ENCODE measurements at places on chromosomes 6 and 20. TPM values are rescaled to one million over a fixed set of nuclear protein-coding genes. Genes with fewer than 3 reads are reported as not detected.

DNA sequence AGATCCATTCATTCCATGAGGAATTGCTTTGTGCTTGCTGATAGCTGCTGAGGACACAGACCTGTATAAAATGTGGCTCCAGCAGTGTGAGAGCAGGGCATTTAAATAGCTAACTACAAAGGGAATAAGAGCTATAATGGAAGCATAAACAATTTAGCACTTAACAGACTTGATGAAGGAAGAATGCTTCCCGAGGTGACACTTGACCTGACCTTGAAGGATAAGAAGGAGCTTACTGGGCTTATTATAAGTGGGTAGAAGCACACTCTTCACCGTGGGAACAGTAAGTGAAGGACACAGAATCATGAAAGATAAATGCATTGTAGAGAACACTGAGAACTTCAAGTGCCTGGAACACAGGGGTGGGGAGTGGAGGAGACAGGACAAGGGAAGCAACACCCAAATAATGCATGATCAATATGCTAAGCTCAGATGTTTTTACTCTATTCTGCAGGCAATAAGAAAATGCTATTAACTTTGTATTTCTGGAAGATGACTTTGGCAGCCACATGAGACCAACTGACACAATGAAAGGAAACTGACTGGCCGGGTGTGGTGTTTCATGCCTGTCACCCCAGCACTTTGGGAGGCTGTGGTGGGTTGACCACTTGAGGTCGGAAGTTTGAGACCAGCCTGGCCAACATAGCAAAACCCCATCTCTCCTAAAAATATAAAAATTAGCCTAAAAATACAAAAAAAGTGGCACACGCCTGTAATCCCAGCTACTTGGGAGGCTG is 84.2 kb downstream of the EPB41L2 start:
- no peak for DNase-seq

DNA sequence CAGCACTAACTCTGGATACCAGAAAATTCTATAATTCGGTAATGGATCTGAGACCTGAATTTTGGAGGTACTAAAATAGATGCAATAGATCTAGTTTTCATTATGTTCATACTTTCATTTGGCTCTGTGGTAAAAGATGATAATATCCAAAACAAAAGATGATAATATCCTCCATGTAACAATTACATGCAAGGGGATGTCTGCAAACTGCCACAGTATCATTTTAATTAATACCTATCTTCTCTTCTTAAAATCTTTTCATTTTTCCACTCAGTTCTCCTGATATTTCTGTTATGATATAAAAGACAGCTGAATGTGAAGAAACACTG is 15.6 kb downstream of the BTN2A1 start:
- no peak for DNase-seq

- no peak for DNase-seq
Measured at GRCh38 chr6:128284128-128284527, 236.3 kb downstream of the PTPRK start.

DNA sequence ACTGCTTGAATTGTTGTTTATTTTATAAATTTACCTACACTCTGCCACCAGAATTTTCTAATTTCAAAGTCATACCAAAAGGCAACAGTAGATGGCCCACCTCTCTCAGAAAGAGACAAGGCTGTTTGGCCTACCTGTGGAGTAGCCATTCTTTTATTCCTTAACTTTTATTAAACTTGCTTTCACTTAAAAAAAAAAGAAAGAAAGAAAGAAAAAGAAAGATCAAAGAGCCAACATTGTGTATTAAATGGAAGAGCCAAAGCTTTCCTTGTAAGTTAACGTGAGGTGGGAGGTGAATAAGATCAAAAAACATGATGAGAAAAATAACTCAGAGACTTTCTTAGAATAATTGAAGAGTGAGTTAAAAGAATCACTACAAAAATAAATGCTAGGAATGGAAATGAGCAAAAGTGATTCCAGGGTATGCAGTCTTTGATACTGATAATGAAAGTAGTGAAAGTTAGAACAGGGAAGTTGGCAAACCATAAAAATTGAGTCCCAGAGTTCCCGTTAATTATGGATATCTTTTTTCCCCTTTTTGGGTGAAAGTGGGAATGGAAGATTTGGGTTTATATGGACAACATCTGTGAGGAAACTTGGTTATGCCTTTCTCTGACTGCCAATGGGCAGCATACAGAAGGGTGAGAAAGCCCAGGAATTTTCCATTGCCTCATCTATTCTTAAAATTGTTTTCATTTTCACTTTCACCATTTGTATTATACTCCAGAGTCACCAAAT is 35.9 kb upstream of the MYB start:
- no peak for DNase-seq

GRCh38 chr6:131065824-131066171 is 2.8 kb upstream of the EPB41L2 start:
- no peak for DNase-seq

DNA sequence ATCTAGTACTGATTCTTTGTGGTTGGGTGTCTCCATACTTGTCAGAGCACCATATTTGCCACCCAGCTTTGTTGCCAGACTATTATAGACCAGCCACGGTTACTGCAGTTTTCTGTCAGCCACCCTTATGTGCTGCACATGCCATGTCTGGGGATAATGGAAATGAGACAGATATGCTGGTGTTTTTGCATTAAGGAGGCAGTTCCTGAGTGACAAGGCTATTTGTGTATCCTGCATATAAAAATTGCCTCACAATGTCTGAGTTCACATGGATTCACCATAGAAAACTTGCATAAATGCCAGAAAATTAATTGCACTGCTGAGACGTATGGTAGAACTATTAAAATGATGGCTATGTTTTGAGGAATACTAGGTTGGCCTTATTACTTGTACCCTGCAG is 51.8 kb downstream of the NKAIN2 start:
- no peak for DNase-seq

DNA sequence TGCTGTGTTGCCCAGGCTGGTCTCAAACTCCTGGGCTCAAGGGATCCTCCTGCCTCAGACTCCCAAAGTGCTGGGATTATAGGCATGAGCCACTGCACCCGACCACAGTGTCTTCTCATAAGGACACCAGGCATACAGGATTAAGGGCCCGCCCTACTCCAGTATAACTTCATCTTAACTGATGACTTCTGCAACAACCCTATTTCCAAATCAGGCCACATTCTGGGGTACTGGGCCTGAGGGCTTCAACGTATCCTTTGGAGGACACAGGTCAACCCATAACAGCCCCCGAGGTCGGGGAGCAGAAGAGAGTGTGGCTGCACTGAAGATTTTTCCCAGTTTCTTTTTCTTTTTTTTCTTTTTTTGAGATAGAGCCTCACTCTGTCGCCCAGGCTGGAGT is 39.7 kb downstream of the SUN5 start:
- DNase-seq, result peak; percentile 29

- DNase-seq, result no peak
Measured at GRCh38 chr6:7438011-7438410, 48.4 kb downstream of the RIOK1 start.

- no peak for DNase-seq
Measured at GRCh38 chr20:20003031-20003954, 13.9 kb upstream of the NAA20 start.

DNA sequence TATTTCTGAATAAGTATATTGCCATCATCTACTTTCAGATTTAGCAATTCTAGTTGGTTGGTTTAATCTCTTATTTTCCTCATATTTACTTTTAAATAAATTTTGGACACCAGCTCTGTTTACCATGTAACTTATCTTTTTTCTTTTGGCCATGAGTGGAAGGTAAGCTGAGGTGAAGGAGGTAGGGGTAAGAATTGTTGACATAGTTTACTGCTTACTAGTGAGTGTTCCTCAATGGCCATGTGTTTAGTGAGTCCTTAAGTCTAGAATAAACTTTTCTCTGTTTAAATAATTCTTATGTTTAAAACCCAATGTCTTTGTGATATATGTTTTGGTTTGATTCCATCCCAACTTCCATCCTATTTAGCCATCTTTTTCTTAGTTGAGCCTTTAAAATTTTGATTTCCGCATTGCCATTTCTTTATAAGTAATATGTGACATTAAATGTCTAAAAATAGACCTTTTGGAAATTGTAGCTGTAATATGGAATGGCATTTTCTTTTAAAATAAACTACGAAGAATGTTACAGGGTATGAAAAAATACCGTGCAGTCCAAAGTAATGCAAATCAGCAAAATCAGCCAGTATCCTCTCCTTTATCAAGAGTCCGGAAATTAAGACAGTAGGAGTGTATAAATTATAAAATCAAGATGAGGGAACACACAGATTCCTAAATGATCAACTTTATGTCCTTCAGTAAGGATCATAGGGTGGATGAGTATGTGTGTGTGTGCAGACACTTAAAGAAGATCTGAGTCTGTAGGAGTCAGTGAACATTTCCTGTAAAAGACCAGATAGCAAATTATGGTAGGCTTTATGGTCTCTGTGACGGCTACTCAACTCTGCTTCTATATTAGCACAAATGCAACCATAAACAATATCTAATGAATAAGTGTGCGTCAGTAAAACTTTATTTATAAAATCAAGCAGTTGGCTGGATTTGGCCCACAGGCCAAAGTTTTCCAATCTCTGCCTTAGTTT is 10.3 kb downstream of the STXBP5 start:
- no peak for DNase-seq

GRCh38 chr6:105810105-105810921 is 275.8 kb upstream of the PRDM1 start:
- no peak for DNase-seq

GRCh38 chr6:106772270-106773142 is 143.1 kb downstream of the QRSL1 start:
- DNase-seq, result no peak

DNA sequence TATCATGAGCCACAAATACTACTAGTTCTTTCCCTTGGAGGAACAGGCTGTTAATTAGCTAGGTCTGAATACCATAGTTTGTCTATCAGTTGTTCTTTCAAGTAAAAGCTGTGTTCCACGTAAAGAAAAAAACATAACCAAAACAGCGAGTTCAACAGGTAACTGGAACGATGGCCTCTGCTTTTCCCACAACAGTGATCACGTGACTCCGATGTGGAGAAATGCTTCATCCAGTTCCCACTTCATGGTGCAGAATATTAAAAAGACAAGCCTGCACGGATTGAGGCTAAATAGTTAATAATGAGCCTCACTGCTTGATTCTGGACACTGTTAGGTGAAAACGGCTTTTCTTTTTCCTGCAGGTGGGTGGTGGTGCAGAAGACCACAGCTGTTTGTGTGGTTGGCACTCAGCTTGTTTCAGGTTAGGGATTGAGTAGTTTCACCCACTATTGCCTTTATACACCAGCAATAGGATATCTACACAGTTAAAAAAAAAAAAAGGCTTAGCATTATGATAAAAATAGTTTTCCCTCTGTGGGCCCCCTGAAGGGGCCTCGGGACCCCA is 88.1 kb downstream of the DACT2 start:
- no peak for DNase-seq

DNA sequence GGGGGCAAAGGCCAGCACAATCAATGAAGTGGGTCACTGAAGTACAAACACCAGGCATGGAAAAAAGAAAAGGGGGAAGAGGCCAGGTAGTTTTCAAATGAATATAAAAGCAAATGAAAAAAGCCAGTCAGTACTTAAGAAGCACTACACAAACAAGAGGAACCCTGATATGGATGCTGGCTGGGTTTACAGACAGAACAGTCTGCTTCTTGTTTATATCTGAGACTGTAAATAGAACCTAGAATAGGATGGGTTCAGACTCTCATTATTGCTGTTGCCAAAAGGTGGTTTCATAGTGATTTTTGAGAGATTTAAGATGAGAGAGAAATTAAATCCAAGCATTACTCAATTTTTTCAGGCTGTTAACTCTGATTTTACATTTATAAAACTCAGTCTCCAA is 24.1 kb downstream of the USP45 start:
- no peak for DNase-seq

DNA sequence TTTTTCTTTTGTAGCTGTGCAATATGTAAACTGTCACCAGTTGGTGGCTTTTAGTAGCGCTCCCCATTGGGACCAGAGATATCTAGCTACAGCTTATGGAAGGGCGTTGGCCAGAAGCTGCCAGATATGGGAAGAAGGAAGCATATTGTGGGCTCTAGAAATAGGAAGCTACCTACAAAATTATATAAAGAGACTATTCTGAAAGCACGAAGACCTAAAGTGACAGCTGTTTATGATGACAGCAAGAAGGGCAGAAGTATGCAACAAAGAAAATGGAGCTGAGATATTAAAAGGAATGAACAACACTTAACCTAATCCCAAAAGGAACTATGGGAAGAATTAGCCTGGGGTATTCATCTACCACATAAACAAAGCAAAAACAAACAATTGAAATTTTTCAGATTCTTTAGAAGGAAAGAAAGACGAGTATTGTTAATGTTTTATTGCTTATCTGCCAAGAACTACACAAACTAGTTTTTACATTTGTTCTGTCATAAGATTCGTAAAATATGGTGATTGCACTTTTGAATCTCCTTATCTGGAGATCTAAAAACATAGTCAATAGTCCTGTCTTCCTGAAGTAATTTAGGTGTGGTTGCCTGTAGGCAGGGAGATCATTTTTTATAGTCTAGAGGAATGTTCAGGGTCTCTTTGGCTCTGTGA is 81.6 kb downstream of the NCOA7 start:
- no peak for DNase-seq

DNA sequence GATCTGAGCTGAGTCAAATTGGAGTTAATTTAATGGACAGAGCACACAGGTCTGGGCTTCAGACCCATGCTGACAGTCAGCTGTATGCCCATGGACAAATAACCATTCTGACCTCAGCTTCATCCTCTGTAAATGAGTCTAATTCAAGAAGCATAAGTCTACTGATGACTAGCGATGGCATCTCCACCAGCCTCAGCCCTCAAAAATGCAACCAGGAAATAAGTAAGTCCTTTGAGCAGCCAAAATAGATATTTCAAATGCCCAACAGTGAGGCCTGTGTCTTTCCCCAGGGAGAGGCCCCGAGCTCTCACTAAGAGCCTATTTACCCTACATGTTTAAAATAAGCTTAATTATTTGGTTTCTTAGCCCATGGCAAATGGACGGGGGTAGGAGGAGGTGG is 114.2 kb upstream of the MTHFD1L start:
- no peak for DNase-seq

- no peak for DNase-seq
Measured at GRCh38 chr6:34068462-34069044, 77.3 kb downstream of the GRM4 start.

The ANKEF1 gene
- 0.46 TPM for total RNA-seq

The SYTL3 gene
- total RNA-seq, result 1.4 TPM

The ANKRD66 gene
- not detected for total RNA-seq

The VSX1 gene
- total RNA-seq, result not detected

The CDH26 gene
- not detected for total RNA-seq

The SSTR4 gene
- total RNA-seq, result not detected

Measured in chondrocyte (in vitro differentiated cells).